Stimulated activated CD8-positive, alpha-beta memory T cell treated with anti-CD3 and anti-CD28 coated beads, Interleukin-15, amount 100 ng/mL, for 4 hours (primary cell): ENCODE measurements at places on chromosomes 5 and 9.

DNA sequence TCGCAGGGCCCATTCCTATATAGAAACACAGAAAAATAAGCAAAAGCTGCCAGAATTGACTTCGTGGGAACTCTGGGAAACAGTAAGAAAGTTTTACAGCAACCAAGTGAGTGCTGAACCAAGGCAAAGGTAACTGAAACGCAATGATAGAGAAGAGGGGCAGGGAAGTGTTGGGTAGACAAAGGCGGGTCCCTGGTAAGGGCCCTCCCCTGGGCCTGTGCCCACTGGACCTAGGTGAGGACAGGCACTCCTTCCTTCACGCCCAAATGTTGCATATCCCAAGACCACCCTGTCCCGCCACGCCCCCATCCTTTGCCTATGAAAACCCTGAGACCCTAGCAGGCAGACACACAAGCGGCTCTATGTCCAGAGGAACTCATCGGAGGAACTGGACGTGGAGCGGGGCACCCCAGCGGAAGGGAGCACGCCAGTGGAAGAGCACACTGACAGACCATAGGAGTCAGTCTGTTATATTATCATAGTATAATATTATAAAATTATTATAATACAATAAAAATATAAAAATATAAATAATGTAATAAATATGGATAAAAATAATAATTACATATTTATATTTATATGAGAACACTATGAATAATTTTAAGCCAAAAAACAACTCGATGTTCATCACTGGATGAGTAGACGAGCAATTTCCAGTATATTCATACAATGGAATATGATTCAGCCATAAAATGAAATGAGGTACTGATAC, 27.9 kb downstream of the CDKN2A start:
- no peak for DNase-seq

- no peak for DNase-seq
Observed at GRCh38 chr5:5799826-5800225, 377.3 kb downstream of the ICE1 start.

GRCh38 chr5:1860021-1860610, 22.6 kb downstream of the IRX4 start:
- DNase-seq: no peak

DNA sequence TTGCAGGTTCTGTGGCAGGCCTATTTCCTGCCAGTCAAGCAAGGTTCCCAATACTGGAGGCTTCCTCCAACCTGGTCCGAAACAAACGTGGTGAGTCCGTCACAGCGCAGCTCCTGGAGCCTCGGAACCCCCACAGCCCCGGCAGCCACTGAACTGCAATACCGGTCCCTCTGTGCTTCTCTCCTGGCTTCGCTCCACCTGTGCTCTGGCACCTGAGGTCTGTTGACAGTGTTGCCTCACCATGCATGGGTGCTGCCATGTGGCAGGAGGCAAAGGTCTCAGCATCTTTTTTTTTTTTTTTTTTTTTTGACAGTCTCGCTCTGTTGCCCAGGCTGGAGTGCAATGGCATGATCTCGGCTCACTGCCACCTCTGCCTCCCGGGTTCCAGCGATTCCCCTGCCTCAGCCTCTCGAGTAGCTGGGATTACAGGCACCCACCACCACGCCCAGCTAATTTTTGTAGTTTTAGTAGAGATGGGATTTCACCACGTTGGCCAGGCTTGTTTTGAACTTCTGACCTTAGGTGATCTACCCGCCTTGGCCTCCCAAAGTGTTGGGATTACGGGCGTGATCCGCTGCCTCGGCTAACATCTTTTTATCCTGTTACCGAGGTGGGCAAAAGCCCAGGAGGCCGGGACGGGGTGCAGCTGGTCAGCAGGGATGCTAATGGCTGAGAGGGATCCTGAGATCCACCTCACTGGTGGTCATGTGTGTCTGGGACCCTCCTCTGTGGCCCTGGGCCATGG, 57.1 kb upstream of the RNU6ATAC start:
- DNase-seq: no peak

GRCh38 chr9:128022886-128023285, 42.1 kb upstream of the EEIG1 start:
- DNase-seq: no peak

- DNase-seq: no peak
Observed at GRCh38 chr5:1840741-1841521, 39.7 kb downstream of the NDUFS6 start.

DNA sequence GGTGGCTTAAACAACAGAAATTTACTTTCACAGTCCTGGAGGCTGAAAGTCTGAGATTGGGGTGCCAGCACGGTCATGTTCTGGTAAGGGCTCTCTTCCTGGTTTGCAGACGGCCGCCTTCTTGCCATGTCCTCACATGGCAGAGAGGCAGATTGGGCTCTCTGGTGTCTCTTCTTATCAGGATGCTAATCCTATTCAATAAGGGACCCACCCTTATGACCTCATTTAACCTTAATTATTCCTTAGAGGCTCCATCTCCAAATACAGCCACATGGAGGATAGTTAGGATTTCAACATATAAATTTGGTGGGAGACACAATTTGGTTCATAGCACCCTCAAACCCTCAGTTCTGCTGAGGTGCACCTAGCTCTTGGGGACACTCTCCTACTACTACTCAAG, 180.4 kb downstream of the DAB2IP start:
- no peak for DNase-seq

GRCh38 chr5:174147551-174147950, 102.0 kb downstream of the NSG2 start:
- DNase-seq: no peak

DNA sequence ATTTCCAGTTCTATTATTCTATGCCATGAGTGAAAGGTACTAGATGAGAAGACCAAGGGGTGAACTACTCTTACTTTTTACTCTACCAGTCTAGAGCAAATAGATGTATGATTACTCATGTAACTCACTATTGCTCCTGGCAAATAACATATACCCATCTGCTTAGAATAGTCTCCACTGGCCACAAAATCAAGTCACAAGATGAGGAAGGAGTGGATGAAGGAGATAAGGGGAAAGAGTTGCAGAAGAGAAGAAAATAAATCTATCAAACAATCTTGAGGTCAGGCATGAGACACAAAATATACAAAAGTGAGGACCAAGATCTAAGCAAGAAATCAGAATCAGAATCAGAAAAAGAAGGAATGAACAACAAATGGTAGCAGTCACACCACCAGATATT, 13.7 kb upstream of the NR4A3 start:
- DNase-seq: no peak

- no peak for DNase-seq
Observed at GRCh38 chr5:32147236-32147635, 26.9 kb downstream of the GOLPH3 start.

DNA sequence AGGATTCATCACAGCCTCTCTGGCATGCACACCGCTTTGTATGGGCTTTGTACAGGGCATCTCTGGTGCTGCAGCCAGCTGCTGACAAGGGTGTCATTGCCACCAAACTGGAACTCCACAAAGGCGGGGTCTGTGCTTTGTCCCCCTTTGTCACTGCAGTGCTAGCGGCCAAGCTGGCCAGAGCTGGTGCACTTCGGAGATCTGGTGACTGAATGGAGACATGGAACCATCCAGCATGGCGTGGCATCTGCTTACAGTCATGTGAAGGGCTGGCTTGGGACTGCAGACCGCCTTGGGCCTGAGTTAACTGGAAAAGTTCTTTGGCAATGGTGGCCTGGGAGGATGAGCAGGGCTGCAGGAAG, 18.7 kb upstream of the COL5A1 start:
- no peak for DNase-seq

- no peak for DNase-seq
Observed at GRCh38 chr9:129121483-129121882, 10.3 kb downstream of the PTPA start.

GRCh38 chr5:129474544-129474943, 14.4 kb downstream of the ADAMTS19 start:
- DNase-seq: no peak

GRCh38 chr9:98503867-98504266, 204.9 kb downstream of the GABBR2 start:
- DNase-seq: no peak

DNA sequence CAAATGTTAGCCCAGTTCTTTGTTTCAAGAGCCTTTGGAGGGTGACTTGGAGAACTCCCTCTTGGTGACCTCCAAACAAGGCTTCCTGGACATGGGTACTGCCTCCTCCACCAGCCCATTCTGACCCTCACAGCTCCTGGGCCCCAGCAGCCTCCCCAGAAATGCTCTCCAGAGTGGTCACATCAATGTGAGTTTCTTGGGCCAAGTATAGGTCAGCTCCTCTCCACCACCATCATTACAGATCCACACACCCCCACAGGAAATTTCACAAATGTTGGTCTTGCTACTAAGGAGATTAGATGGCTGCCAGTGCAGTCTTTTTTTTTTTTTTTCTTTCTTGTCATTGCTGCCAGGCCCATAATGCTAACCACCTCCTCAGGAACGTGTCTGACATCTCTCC, 410.7 kb downstream of the DTWD2 start:
- DNase-seq: no peak

DNA sequence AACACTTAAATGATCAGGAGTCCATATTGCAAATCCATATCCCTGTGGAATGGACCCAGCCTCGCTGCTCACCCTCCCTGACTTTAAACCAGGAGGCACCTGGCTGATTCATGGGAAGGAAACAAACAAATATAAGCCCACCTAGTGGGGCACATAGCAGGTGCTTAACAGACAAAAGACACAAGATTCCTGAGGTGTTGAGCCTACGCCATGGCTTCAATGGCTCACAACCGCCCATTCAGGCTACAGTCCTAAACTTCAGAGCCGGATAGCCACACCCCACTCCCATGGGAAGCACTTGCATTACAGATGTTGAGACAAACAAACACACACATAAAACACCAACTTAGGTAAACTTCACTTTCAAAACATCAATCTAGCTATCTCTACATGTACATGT, 359.9 kb downstream of the ICE1 start:
- no peak for DNase-seq

DNA sequence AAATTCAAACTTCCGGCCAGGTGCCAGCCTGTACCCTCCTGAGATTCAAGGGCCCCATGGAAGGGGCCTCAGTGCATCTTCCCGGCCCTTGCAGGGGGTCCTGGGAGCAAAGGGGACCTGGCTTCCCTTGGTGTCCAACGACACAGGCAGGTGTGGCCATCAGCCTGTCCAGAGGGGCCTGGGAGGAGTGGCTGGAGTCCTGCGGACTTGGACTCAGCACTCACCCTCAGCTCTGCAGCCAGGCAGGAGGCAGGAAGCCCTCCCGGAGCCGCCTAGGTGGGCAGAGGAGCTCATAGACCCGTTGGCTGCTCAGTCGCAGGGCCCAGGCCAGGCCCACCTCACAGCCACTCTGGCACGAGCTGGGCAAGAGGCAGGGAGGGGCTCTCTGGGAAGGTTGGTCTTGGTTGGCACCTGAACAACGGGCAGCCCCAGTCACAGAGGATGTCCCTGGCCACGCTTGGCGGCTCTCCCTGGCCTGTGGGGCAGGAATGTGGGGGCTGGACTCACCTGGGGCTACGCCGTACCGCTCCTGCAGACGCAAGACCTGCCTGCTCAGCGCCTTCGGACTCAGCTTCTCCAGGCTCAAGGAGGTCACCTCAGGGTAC, 53.8 kb upstream of the NRARP start:
- no peak for DNase-seq

DNA sequence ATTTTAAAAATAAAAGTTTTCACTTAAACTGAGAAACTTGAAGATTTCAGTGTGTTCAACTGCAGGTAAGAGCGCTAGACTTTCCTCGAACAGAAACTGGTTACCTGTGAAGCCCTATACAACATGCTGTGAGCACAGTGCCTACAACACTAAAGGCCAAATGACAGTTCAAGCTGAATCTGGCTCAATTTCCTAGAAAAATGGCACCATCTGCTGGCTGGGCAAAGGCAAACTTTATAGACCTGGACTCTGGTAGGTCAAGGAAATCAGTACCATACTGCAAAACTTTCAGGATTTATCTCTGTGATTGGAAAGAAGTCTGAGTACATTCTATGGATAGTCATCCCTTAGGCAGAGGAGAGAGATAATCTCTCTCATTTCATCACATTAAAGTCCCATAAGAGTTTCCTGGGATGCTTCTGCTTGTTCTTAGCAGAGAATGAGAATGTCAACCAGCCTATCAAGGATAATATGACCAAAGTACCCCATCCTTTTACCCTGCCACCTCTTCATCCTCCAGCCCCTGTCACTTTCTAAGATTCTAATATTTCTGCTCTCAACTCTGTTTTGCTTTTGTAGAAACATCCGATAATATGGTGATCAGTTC, 31.8 kb upstream of the FOXB2 start:
- no peak for DNase-seq

- DNase-seq: no peak
Observed at GRCh38 chr5:2261004-2261703, 378.4 kb upstream of the IRX4 start.

GRCh38 chr9:65410926-65411325, 125.9 kb upstream of the FOXD4L5 start:
- no peak for DNase-seq

- no peak for DNase-seq
Observed at GRCh38 chr5:99061711-99062110, 132.9 kb upstream of the CHD1 start.

GRCh38 chr5:36502608-36503007, 103.8 kb upstream of the SLC1A3 start:
- no peak for DNase-seq

DNA sequence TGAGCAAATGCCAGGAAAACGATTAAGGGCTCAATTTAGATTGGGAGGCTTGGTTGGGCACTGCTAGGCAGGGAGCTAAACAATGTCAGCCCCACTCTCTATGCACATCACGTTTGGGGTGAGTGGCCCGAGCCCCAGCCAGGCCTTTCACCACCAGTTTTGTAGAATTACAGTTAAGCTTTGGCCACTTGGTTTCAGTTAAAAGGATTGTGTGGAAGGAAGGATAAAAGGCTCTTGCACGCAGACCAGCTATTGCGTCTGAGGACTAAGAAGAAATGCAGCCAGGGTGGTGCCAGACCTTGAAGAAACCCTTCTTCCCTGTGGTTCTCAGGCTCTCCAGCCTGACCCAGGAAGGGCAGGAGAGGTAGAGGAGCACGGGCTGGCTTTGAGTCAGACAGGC, 125.3 kb upstream of the SLC44A1 start:
- no peak for DNase-seq

GRCh38 chr5:79898611-79899010, 92.5 kb downstream of the MTX3 start:
- no peak for DNase-seq

- DNase-seq: no peak
Observed at GRCh38 chr5:179827680-179828079, 7.0 kb downstream of the SQSTM1 start.

DNA sequence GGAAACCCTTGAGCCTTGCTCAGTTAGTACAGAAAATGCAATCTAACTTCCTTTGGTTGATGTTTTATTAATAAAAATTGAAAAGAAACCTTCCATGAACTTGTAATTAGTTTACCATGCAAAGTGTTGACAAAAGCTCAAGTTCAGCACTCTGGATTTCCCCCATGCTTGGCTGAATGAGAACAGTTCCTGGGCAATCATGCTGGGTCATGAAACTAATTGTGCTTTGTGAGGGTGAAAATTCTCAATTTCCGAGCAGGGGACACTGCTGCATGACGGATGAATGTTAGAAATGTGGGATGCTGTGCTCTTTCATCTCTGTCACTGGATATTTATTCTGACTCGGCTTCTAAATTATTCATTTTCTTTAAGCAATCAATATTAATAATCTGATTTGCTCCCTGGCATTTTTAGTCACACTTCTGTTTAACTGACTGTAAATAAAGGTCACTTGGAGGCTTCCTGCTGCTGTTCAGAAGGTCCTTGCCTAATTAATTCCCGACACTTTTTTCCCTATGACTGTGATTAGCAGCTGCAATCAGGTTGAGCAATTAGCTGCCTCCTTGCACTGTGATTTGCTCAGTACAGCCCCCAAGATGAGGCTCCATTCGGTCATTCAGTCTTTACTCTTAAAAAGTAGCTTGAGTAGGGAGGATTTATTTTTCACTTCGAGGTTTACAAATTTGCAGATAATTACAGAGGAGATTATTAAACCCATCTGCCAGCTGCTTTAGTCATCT, 678.1 kb upstream of the ZNF608 start:
- no peak for DNase-seq
